ENCODE measurements at places on chromosomes 2 and 18.

DNA sequence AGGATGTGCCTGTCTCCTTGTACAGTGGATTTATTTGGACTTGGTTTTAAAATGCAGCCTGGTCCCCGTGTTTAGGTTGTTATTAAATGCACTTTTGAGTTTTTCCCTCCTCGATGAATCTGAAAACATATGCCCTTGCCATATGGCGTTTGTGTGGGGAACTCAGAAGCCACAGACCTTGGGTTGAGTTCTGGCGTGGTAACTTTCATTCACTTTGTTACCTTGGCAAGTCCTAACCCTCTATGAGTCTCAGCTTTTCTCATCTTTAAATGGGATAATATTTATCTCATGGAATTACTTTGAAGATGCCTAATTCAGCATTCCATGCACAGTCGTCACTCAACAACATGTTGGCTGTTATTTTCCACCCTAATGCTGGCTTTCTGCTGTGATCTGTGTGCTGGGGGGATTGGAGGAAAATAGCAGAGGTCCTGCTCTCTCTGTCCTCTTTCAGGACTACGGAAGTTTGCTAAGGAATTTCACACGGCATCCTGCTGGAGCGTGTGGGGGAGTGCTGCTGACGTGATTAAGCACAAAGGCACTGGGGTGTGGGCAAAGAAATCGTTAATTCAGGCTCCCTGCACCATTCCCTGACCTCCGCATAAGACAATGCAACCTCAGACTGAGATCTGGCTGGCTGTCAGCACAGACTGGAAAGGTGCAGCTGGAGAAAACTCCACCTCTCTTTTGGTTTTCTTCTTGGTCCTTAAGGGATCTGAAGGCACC is 61.7 kb downstream of the LDLRAD4 start:
- DNase-seq, result no peak

DNA sequence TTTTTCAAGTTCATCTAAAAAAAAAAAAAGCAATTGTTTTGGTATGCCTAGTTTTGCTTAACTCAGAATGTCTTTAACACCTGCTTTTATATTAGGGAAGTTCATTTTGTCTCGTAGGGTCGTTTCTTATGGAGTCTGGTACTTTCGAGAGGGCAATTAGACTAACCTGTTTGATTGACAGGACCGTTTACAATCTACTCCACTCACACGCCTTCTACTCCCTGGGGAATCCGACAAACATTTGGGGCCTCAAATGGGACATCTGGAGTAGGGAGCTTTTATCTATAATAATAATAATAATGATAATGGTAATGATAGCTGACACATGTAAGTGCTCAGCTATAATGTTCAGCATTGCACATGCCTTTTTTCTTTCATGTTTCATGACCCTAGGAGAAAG is 261.6 kb upstream of the RASGRP3 start:
- no peak for DNase-seq

DNA sequence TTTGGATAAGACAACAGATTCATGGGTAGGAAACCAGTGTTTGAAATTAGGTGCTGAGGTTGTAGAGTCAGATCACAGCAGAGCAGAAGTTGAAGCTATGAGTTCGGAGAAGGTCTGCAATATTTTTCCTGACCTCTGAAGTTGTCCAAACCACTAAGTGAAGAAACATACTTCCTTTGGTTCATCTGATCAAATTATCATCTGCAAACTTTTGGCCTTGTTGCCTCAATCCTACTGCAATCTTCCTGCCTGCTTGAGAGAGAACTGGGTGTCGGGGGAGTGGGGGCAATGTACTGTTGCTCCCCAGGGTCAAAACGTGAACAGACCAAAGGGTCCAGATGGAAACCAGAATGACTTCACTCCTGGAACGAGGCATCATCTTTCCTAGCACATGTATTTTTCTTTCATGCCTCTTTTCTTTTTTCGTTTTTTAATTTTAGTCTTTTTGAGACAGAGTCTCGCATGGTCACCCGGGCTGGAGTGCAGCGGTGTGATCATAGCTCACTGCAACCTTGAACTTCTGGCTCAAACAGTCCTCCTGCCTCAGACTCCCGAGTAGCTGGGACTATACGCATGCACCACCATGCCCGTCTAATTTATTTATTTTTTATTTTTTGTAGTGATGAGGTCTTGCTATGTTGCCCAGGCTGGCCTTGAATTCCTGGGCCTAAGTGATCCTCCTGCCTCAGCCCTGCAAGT is 42.7 kb downstream of the RAB31 start:
- DNase-seq, result no peak

DNA sequence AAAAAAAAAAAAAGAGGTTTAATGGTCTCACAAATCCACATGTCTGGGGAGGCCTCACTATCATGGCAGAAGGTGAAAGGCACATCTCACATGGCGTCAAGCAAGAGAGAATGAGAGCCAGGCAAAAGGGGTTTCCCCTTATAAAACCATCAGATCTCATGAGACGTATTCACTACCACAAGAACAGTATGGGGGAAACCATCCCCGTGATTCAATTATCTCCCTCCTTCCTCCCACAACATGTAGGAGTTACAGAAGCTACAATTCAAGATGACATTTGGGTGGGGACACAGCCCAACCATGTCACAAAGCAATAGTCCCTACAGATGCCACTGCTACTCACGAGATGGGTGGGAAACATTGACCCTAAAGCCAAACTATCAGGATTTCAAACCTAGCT is 392.7 kb upstream of the ID2 start:
- DNase-seq, result no peak

GRCh38 chr2:69917852-69918251 is 2.9 kb downstream of the MXD1 start:
- no peak for DNase-seq

DNA sequence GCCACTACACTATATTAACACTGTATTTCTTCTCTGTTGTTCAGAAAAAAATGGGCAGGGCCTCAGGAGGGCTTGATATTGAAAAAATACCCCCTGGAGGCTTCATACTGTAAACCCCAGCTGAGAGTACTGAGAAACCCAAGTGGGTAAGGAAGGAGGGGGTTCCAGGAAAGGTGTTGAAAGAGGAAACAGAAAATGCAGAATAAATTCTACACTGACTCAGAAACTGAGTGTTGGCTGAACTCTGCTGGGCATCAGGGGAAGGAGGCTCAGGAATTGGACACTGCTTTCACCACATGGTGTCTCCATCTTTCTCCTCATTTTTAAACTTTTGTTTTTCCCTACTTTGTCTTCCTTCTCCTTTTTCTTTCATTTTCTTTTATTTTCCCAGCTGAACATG is 253.7 kb downstream of the DYM start:
- DNase-seq, result no peak

DNA sequence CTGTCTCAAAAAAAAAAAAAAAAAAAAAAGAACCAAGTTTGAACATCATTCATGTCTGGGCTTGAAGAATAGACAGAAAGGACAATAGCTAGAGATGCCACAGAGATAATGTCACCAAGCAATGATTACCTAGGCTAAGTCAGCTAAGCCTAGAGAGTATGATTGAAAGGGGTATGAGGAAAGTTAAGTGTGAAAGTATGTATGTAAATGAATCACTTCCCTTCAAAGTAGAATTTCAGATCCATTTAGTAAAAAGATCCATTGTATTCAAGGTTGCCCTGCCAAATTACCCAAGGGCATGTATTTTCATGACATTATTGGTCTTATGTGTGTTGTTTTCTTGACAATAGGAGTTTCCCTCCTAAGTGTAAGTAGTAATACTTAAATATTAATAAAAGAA is 34.1 kb upstream of the SLC39A10 start:
- DNase-seq, result no peak

DNA sequence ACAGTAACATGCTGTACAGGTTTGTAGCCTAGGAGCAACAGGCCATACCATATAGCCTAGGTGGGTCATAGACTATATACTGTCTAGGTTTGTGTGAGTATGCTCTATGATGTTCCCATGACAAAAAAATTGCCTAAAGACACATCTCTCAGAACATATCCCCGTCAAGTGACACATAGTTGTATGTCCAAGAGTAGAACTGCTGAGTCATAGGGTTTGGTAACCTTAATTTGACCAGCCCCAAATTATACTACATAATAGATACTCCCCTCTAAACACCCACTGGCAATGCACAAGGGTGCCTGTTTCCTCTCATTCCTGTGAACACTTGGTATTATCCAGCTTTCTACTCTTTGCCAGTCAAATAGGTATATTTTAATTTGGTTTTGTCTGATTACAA is 161.6 kb downstream of the LCLAT1 start:
- DNase-seq, result no peak

- DNase-seq, result peak; percentile 49
Measured at GRCh38 chr2:222000326-222000725, 298.5 kb downstream of the PAX3 start.

DNA sequence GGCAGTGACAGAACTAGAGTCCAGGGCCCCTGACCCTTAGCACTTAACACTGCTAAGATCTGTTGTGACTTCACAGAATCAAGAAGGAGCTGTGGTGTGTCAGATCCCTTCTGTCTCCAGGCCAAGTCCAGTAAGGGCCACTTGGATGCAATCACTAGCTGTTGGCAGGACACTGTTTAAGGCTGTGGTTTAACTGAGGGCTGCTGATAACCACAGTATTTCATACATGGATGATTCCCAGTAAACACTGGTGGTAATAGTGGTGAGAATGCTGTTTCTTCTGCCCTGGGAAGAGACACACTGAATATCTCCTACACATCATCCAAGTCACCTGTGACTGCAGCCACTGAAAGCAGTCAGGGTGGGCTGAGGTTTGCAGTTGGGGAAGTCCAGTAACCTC is 77.7 kb upstream of the FBXO11 start:
- DNase-seq, result no peak

DNA sequence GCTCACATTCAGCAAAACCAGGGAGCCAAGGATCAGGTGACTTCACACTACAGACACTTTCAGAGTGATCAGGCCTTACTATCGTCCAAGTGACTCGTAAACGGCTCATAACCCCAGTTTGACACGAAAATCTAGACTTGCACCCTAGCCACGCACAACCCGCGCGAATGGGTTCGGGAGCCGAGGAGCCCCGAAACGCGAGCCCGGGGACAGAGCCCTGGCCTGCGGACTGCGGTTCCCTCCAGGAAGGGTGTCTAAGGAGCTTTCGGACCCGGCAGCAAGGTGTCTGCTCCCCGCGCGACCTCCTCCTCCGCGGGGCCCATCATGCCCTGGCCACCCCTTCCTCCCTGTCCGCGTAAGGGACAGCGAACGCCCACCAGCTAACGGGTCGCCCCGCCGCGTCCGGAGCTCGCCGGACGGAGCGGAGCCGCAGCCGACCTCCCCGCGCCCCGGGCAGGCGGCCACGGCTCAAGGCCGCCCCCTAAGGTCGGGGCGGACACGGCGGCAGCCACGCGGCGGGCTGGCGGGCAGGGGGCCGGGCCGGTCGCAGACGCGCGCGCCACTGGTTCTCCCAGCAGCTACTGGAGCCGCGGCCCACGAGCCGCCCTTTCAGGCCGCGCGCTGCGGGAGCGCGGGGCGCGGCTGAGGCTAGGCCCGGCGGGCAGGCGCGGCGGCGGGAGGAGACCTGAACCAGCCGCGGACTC is 575 bp downstream of the ATL2 start:
- DNase-seq, result peak; percentile 83

DNA sequence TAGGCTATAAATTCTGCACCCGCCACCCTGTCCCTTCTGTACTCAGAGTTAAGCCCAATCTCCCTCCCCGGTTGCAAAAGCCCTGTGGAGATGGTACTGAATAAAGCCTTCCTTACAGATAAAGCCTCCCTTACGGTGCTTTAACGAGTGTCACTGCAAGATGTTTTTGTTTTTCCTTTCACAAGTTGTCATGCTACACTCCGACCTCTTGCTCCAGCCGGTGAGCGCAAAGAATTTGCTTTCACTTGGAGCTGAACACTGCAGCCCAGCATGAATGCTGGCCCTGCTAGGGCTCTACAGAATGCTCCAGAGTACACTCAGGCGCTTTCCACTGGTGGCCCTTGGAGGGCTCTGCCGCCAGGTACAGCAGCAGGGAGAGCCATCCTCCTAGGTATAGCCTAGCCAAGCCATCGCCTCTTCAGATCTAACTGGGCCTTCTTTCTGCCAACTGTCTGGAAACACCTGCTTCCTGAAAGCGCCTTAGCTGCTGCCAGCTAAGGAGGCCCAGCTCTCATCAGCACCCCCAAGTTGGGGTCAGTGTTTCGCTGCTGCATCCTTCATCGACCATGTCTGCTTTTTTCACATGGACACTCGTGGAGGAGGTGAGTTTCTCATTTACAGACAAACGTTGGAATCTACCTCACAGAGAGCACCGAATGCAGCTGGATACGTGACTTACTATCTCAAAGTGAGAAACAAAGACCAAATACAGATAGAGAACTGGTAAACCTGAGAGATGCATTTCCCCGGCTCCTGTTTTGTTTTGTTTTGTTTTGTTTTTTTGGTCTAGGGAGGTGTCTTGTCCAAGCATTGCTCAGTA is 13.4 kb upstream of the CREG2 start:
- no peak for DNase-seq

GRCh38 chr2:11140492-11140891 is 14.8 kb upstream of the SLC66A3 start:
- no peak for DNase-seq

DNA sequence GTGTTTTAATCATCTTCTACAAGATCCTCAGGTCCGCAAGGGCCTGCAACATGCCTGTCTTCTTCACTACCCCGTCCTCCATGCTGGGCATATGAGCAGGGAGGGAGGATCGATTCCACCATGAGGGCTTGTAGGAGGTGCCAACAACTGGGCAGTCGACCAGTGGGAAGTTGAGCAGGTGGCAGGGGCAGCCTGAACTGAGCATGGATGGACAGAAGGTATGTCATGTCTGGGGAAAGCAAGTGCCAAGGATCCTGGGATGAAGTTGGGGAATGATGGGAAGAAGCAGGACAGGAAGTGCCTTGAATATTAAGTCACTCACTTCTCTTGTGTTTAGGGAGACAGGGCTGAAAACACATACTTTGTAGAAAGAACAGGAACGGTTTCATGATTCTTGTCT is 44.7 kb downstream of the CTIF start:
- no peak for DNase-seq

- DNase-seq, result no peak
Measured at GRCh38 chr2:233556881-233557736, 9.5 kb downstream of the USP40 start.

GRCh38 chr18:35689728-35690127 is 108.2 kb downstream of the GALNT1 start:
- no peak for DNase-seq

GRCh38 chr2:98177986-98178385 is 91.0 kb downstream of the VWA3B start:
- DNase-seq, result no peak

GRCh38 chr18:48171490-48172188 is 237.5 kb downstream of the ZBTB7C start:
- no peak for DNase-seq

DNA sequence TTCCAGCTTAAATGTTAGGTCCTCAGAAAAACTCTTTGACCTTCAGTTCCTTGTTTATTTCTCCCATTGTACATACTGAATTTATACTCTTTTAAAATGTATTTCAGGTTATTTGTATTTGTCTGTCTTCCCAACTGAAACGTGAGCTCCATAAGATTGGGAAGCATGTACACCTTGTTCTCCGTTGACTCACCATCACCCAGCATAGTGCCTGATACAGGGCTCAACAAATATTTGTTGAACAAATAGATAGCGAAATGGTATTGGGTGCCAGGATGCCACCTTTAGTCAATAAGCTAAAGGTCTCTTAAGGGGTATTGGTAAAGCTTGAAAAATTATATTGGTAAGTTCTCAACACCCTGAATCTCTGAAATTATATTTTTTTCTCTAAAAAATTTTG is 1841.3 kb upstream of the CELF4 start:
- DNase-seq, result no peak

Measured in SJCRH30 (cell line).